ENCODE measurements at places on chromosomes 4 and X.

GRCh38 chr4:8291701-8292477 is 22.3 kb downstream of the HTRA3 start:
- no peak for DNase-seq

DNA sequence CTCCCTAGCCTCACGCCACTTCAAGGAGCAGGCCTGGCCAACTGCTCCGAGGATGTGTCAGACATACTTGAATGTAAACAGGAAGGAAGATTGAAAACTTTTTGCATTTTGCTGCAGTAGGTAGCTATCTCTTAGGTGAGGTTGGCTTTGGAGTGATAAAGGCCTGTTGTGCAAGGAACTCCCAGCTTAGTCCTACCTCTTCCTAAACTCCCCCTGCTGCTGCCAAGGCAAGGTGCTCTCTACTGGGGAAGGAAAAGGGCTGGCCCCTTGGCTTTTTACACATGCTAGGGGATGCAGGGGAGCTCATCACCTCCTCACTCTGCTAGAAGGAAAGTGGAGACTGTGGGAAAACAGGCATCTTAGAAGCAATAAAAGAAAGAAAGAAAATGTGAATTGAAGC is 10.7 kb upstream of the BRS3 start:
- DNase-seq: no peak

DNA sequence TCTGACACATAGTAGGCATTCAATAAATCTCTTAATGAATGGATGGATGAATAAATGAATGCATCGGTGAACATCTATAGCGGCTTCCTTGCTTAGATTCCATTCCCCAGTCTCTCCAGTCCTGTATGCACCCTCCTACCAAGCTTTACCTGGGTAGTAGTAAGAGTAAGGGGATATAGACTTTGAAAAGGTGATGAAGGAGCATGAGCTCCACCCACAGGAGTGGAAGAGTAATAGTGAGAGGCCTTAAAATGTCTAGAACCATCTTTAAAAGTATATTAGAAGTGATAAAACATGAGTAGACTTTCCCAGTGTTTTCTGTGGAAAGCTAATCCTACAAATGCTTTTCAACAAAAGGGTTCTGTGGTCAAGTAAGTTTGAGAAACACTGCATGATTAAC is 35.5 kb upstream of the GPC3 start:
- DNase-seq: no peak

- DNase-seq: no peak
Measured at GRCh38 chr4:16009153-16009552, 46.2 kb upstream of the FGFBP2 start.

- no peak for DNase-seq
Measured at GRCh38 chr4:95847908-95848460, 8.1 kb downstream of the PDHA2 start.

- no peak for DNase-seq
Measured at GRCh38 chr4:136103616-136104015, 1428.7 kb downstream of the PCDH18 start.

DNA sequence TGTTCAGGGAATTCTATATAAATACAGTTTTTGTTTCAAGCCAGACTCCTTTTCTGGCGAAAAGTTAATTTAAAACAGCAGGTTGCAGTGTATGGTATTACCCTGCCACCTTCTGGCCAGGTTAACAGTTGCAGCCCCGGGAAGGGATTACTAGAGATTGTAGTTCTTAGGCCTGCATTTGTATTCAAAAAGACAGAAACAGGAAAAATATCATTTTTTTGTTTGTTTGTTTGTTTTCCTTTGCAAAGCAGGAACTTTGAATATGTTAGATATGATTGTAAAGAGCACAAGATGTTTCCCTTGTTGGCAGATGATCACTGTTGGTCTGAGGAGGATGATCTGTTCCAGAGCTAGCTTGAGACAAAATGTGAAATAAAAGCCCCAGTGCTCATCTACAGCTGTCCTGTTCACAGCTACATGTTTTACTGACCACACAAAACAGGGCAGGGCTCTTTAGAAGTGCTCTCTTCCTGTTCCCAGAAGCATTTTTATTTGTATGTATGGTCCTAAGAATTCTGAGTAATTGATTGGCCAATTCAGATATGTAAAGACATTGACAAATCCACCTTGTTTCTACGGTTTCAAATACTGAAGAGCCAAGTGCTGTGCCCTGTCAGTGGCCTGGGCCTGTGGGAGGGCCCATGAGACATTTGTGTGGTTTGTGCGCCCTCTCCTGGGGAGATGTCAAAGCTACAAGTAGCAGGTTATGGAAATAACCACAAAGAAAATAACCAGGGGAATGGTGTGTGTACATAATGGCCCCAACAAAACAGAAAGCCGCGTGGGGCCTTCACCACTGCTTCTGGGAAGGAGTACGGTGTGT is 57.9 kb downstream of the CLDN22 start:
- DNase-seq: peak; percentile 60

GRCh38 chrX:17160975-17161374 is 214.0 kb upstream of the NHS start:
- no peak for DNase-seq

DNA sequence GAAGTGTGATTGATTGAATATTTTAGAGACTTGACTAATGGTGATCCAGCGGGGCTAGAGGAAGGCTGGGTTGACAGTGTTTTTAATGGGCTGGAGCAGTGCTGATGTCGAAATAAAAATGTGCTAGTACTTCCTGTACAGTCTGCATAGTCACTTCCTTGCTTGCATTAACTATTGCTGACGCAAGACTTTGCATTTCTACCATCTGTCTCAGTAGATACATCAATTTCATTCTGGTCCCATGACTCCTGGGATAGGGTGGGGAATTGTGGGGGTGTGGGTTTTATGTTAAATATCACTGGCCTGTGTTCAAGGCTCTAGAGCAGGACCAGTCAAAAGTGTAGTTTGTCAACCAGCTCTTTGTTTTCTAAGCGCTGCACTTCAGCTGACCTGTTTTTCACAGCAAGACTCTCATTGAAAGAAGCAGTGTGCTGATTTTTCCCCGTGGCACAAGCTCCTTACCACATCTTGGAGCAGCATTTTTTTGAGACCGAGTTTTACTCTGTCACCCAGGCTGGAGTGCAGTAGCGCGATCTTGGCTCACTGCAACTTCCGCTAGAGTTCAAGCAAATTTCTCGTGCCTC is 35.2 kb upstream of the PHEX start:
- no peak for DNase-seq

DNA sequence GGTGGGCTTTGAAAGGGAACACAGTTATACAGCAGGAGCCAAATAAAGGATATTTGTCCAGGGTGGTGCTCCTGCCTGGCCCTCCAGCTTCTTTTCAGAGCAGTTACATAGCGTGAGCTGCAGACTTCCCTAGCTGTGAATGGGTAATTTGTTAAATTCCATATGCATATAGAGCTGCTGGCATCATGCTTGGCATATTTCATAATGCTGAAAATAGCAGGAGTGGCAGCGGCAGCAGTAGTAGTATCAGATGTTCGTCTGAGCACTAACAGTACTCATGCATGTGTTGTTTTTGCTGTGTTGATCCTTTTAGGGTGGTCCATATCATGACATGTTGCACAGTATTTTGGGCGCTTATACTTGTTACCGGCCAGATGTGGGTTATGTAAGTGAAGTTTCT is 33.6 kb upstream of the TADA2B start:
- no peak for DNase-seq

DNA sequence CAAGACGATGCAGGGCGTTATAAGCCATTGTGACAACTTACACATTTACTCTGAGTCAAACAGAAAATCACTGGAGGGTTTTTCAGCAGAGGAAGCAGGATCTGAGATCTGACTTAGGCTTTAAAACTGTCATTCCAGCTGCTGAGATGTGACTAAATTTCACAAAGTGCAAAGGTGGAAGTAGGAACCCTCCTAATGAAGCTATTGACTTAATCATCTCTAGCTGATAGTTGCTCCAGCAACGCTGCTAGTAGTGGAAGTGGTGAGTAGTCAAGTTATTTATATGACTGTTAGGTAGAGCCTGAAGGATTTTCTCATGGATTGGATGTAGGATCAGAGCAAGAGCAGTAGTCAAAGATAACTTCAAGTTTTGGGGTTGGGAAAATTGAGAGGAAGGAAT is 218.6 kb downstream of the GRID2 start:
- DNase-seq: no peak

- no peak for DNase-seq
Measured at GRCh38 chr4:174215961-174216680, 67.3 kb downstream of the FBXO8 start.

DNA sequence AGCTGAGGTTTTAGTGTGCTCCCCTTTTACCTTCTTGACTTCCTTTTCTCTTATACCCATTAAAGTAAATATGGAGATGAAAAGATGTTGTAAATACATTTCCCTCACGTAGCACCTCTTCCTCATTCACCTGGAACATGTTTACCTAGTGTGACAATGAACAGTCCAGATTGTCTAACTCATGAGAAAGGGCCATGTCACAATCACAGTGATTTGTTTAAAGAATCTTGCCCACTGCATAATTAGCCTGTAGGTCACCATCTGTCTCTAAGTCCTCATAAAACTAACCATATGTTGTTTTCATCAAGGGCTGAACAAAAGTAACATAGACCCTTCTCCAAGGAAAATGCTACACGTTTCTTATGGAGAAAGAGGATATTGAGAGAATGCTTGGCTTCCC is 85.7 kb downstream of the TSPAN5 start:
- no peak for DNase-seq

- DNase-seq: no peak
Measured at GRCh38 chrX:111854556-111855490, 21.2 kb upstream of the TRPC5OS start.

DNA sequence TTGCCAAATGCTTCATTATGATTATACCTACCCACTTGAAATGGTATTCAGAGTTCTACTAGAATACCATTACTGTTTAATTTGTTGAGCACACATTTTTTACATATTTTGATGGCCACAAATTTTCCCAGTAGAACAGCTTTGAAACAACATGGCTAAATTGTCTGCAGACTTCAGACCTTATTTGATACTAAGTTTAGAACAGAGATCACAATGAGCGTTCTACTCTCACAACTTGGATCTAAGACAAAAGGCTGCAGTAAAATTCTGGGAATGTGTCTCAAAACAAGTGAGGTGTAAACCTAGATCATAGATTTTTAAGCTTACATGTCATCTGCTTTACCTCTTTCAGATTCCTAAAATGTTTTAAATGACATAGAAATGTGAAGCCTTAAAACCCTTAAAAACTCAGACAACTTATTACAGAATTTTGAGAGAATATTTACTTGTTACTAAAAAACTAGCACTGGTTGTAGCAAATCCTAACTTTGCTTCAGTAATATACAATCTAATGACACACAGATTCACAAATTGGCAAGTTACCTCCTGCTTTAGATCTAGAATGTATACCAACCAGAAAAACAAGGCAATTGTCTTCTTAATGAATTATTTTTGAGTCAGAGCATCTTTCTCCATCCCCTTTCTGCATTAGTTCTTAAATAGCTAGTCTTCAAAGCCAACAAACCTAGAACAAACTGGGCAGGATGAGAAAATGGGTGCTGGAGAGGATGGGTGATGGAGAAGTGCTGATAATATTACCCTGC is 243.3 kb downstream of the SLC7A11 start:
- DNase-seq: no peak

GRCh38 chr4:101155945-101156344 is 191.4 kb downstream of the PPP3CA start:
- no peak for DNase-seq

DNA sequence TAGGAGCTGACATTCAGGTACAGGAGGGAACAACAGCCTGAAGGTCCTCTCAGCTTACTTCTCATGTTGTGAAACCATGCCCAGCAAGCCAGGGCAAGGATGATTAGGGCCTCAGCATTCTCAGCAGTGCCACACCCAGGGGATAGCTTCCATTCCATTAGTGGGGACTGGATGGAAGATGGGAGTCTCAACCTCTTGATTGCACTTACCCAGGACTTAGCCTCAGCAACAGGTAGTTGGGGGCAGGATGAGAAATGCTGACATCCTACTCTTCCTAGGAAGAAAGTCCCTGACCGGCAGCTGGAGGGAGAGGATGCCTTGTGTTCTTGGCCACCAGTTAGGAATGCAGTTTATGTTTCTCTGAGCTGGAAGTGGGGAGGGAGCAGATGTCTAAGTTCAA is 8.8 kb upstream of the BEX3 start:
- no peak for DNase-seq

GRCh38 chrX:39755143-39756032 is 342.4 kb downstream of the BCOR start:
- no peak for DNase-seq

DNA sequence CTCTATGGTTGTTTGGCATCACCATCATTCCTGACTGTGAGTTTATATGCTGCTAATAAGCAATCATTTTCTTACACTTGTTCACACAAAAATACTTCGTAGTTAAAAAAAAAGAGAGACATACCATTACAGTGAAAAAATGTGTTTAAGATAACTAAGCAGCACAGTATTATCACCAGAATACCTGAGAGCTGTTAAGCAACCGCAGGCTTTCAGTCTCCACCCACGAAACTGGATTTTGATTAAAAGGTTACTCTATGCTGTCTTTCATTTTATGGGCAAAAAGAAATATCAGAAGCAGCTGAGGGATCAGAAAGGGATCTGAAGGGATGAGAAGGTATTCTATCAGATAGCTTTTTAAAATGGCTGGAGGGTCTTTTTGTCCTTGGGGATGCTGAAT is 148.3 kb downstream of the NEK1 start:
- no peak for DNase-seq

DNA sequence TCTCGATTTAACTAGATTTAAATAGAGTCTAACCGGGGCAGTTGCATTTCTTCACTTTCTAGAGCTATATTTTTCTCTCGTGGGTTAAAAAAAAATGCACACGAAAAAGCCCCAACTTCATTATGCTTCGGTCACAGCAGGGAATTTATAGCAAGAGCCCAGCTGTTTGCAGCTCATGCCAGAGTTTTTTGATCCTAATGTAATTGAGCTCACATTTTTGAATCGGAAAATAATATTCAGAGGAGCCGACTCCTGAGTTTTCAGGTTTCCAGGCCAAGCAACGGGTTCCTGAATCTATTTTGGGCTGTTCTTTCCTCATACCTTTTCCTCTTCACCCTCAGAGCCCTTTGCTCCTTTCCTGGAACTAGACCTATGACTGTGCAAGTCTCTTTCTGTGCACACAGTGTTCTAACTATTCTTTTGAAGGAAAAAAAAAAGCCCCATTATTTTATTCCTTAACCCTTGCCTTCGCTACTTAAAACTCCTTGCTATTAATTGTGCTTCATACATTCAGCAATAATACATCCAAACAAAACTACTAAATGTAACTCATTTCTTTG is 27.5 kb upstream of the ESX1 start:
- no peak for DNase-seq

GRCh38 chrX:101037231-101037630 is 14.7 kb downstream of the TRMT2B start:
- no peak for DNase-seq

- DNase-seq: no peak
Measured at GRCh38 chr4:31682796-31683195, 962.6 kb downstream of the PCDH7 start.

GRCh38 chr4:76059750-76060149 is 14.8 kb upstream of the ART3 start:
- DNase-seq: no peak

- no peak for DNase-seq
Measured at GRCh38 chr4:108512615-108513505, 107.5 kb upstream of the RPL34 start.

DNA sequence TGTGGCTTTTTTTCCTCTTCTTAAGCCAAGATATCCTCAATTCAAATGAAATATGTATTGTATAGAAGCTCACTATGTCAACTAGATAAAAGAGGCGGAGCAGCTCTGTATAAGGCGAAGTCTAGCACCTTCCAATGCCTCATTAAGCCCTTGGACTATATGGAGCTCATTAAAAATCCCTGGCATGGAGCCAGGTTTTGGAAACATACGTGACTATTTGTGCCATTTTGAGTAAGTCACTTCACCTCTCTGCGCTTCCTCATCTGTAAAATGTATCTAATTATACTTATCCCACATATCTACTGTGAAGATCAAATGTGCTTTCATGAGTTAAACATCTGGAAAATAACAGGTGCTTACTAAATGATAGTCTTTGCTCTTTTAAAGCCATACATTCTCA is 57.2 kb downstream of the YIPF6 start:
- DNase-seq: no peak

Measured in glomerular endothelial cell (primary cell).